ENCODE measurements at places on chromosomes 2 and 18.

- no peak for DNase-seq
These were observed 263.8 kb upstream of the ATP5MC3 start for GRCh38 chr2:175445281-175445680.

- DNase-seq = no peak
These were observed 168.7 kb downstream of the NRXN1 start for GRCh38 chr2:50863218-50863617.

- DNase-seq = peak; percentile 60
These were observed 1.3 kb upstream of the SMAD2 start for GRCh38 chr18:47931718-47932103.

DNA sequence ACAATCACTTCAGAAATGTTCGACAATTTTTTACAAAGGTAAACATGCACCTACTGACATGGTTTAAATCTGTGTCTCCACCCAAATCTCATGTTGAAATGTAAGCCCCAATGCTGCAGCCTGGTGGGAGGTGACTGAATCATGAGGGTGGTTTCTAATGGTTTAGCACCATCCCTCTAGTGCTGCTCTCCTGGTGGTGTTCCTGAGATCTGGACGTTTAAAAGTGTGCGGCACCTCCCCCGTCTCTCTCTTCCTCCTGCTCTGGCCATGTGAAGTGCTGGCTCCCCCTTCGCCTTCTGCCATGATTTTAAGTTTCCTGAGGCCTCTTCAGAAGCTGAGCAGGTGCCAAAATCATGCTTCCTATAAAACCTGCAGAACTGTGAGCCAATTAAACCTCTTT is 28.3 kb downstream of the MAP3K2 start:
- no peak for DNase-seq

DNA sequence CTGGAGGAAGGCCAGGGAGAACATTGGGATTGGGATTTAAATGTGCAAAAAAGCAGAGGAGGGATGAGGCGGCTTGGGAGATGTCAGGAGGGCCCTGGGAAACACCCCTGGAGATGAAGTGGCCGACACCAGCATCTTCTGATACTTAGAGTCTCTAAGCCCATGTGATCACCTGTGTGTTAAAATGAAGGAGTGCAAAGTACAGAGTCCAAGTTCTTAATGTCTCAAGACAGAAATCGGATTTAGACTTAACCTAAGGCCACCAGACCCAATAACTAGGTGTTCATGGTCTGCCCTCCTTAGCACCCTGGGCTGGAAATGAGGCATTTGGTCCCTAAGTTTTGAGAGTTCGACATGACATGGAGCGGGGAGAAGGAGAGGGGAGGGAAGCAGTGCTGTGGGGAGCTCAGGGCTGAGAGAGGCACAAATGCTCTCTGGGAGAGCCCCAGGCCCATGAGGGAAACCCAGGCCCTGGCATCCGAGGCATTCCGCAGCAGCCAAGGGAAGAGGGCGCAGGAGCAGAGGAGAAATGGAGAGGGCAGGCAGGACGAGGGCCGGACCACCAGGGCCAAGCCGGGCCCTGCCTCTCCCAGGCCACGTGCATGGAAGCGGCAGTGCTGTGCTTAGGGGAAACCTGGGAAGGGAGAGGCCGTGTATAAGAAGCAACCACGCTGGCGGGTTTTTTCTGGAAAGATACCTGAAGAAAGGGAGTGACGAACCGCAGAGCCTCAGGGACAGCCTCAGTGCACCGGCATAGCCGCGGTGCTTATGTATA is 63.3 kb downstream of the SFXN5 start:
- DNase-seq = no peak

DNA sequence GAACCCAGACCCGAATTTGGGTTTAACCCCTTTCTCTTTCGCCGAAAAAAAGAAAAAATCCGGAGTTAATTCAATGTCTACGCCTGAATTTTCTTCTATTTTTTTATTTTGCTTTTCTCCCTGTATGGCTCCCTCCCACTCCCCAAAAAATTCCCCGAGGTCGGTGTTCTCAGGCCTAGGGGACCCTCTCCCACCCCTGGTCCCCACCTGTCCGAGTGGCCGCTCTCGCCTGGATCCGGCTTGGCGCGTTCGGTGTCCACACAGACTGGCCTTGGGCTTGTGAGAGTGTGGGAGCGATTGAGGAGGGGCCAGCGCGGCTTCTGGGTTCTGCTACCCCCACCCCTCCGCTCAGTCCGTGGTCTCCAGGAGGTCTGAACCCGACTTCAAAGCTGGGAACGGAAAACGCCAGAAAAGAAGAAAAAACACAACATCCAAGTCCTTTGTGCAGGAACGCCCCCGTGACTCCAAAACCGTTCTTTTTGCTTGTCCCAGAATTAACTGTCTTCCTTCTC is 5.7 kb upstream of the EN1 start:
- no peak for DNase-seq

GRCh38 chr2:15945909-15946705 is 5.8 kb downstream of the MYCN start:
- DNase-seq = no peak

DNA sequence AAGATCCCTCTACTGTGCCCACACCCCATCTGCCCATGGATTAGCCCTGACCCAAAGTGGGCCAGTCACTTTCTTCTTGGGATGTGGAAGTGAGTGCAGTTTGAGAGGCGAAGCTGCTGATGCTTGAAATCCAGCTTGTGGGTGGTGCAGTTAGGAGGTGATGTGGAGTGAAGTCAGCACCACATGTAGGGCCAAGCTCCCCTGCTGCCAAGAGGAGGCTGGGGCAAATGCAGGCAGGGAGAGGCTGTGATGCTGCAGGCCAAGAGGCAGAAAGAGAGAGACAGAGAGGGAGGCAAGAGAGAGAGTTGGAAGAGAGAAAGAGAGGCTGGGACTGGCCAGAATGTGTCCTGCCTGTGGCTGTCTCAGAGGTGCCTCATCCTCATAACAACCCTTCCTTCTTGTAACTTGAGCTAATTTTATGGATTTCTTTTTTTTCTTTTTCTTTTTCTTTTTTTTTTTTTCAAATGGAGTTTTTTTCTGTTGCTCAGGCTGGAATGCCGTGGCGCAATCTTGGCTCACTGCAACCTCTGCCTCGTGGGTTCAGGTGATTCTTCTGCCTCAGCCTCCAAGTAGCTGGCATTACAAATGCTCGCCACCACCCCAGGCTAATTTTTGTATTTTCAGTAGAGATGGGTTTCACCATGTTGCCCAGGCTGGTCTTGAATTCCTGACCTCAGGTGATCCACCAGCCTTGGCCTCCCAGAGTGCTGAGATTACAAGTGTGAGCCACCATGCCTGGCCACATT is 35.3 kb upstream of the CAB39 start:
- no peak for DNase-seq

GRCh38 chr2:105256431-105257047 is 15.0 kb downstream of the GPR45 start:
- no peak for DNase-seq

DNA sequence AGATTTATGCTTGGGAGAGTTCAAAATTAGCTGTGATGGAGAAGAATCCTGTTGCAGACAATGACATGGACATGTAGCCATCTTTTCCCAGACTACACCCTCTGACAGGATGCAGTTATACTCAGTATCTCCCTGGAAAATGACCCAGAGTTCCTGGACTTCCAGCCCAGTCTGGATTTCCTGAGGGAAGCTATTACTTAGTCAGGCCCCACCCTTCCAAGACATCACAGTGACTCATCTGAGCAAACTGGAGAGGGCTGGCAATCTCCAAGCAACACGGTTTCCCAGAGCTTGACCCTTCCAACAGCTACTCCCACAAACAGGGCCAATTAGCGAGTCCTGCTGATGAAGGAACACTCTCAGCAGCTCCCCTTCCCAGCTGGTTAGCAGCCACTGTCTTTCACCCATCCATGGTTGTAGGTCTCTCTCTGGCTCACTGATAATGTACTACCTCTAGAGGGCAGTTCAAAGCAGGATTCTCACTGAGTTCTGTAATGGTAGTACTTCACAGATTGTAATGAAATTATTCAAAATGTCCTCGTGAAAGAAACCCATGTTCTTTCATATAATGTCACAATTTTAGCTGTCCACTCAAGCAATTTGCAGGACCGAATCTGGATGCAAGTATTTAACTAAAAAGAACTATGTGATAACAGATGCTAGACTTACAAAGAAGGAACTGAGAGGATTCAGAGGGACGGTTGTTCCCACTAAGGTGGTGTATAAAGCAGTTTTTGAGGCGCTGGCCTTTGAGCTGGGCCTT is 110.2 kb downstream of the MDH1 start:
- DNase-seq = no peak

- no peak for DNase-seq
These were observed 10.6 kb upstream of the MOCOS start for GRCh38 chr18:36176711-36177110.

GRCh38 chr2:177467646-177468045 is 75.1 kb downstream of the AGPS start:
- no peak for DNase-seq

DNA sequence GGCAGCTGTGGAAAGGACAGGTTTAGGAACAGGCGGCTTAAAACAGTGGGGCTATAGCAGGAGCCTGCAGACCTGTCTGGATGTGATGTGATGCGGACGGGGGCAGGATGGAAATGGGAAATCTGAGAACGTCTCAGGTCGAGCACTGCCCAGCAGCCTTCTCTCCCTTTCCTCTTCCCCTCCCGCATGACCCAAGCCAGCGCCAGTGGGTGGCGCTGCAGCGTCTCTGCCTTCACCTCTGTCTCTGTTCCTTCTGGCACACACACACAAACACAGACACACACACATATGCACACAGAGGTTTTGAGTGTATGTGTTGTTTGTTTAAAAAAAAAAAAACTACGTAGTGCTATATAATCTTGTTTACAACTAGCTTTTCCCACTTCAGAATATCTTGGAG is 82.0 kb upstream of the SLC66A3 start:
- peak; percentile 19 for DNase-seq

- DNase-seq = no peak
These were observed 40.5 kb downstream of the CCDC85A start for GRCh38 chr2:56224316-56224715.

- no peak for DNase-seq
These were observed 457.2 kb upstream of the CDH20 start for GRCh38 chr18:60875957-60876507.

- DNase-seq = no peak
These were observed 182.4 kb downstream of the CELF4 start for GRCh38 chr18:37383036-37383785.

GRCh38 chr18:3923750-3924149 is 473.8 kb downstream of the TGIF1 start:
- no peak for DNase-seq

DNA sequence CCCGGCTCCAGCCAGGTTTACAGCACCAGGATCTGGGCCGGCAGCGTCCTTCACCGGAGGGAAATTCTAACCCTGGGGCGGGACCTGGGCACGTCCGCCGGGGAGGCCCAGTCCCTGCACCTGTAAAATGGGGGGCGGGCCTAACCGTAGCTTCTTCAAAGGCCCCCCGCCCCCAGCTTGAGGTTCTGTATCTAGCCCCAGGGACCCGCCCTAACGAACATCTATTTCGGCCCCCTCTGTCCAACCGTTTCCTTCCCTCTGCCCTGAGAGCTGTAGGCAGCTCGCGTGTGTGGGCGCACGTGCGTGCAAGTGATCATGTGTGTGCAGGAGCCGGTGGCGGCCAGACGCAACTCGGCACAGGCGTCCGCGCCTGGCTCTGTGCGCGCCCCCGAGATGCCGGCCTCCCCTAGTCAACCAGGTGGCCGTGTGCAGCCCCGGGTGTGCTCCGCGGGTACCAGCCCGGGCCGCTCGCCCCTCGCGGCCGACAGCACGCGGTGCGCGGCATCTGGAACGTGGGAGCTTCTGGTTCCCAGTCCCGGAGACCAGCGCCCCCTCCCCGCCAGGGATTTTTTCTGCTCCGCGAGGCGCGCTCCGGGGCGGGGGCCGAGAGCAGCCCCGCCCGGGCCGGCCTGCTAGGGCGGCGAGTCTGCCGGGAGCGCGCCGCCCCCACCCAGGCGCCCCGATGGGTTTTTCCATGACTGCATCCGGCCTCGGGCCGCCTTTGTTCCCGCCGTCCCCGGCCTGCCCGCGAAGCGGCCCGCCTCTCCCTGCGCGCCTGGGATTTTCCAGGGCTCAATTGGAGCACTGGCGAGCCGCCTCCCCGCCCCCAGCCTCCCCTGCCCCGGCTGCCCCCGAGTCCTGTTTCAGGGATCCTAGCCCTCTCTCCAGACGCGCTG is 21.2 kb downstream of the TEX44 start:
- no peak for DNase-seq

- no peak for DNase-seq
These were observed 479 bp downstream of the GPATCH11 start for GRCh38 chr2:37084797-37085196.

DNA sequence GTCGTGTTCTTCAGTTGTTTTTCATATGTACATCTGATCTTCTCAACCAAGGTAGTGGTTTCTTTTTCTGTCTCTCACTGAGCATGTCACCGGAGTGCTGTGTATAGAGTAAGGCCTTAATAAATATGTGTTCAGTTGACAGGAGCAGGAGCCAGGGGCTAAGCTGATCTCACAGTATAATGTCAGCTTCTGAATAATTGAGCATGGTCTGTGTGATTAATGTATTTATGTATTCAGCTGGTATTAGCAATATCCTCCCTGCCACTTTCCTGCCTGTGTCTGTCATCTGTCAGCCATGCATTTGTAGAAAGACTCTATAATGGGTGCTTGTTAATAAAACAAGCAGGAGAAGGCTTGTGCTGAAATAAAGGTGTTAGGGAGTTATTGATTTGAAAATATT is 198.9 kb downstream of the ADCYAP1 start:
- DNase-seq = no peak

GRCh38 chr18:6543330-6543908 is 128.7 kb upstream of the L3MBTL4 start:
- no peak for DNase-seq

GRCh38 chr2:71067567-71068217 is 756 bp upstream of the NAGK start:
- DNase-seq = no peak
